ENCODE measurements at places on chromosomes 13 and 19.
A peak's percentile ranks its signal among the peaks of the same experiment; 100 is the strongest.

DNA sequence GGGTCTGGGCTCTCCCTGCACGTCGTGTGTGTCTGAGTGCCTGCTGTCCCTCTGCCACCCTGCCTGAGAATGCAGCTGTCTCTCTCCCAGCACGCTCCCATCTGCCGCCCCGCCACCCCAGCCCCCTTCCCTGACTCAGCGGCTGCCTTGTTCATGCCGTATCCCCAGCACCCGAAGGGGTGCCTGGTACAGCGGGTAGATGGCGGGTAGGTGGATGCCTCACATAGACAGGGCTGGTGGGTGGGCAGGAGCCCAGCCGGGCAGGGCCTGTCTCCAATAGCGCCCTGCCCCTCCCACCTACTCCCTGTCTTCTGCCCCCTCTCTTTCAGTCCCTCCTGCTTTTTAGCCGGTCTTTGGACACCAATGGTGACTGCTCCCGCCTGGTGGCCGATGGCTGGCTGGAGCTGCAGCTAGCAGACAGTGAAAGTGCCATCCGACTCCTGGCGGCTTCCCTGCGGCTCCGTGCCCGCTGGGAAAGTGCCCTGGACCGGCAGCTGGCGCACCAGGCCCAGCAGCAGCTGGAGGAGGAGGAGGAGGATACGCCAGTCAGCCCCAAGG is 30.3 kb downstream of the DHX34 start:
- no peak for DNase-seq

- peak; percentile 34 for DNase-seq
Measured at GRCh38 chr19:571566-571974, 826 bp upstream of the BSG start.

GRCh38 chr13:99883805-99884204 is 87.8 kb downstream of the ZIC5 start:
- DNase-seq: no peak

- no peak for DNase-seq
Measured at GRCh38 chr19:57334191-57334590, 13.9 kb downstream of the ZNF543 start.

- no peak for DNase-seq
Measured at GRCh38 chr19:11478167-11479089, 2.4 kb downstream of the ELAVL3 start.

DNA sequence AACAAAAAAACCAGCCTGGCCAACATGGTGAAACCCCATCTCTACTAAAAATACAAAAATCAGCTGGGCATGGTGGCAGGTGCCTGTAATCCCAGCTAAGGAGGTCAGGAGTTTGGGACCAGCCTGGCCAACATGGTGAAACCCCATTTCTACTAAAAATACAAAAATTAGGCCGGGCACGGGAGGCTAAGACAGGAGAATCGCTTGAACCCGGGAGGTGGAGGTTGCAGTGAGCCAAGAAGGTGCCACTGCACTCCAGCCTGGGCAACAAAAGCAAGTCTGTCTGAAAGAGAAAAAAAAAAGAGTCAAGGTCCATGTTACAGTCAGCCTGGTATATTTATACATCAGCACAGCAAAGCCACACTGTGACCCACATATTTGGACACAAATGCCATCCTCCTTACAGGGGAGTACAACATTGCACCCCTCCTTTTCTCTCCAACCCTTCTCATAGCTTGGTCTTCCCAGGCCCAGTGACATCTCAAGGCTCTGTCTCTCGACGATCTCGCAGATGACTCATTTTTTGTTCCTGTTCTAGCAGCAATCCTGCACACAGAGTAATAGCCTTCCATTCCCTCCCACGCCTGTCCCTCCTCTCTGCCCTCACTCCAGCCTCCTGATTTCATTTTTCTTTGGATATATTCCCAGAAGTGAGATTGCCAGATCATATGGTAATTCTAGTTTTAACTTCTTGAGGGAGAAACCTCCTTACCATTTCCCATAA is 21.0 kb upstream of the DPP9 start:
- DNase-seq: no peak

- no peak for DNase-seq
Measured at GRCh38 chr13:52784591-52785340, 45.1 kb upstream of the CNMD start.

DNA sequence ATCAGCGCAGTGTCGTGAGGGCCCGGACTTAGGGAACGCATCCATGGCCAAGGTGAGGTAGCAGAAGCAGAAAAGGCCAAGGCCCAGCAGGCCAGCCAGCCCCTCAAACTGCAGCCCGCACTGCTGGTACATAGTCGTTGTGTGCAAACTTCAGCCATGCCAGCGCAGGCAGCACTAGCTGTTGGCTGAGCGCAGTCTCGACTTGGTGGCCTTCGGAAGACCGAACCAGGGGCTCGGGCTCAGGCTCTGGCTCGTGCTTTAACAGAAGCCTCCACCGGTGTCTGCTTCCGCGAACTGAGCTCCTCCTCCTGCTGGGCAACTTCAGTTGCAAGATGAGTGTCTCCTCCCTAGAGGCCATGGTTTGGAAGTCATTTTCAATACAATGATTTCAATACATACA is 157.5 kb downstream of the DNAJC15 start:
- DNase-seq: no peak

- no peak for DNase-seq
Measured at GRCh38 chr19:32296694-32297093, 48.7 kb upstream of the ZNF507 start.

DNA sequence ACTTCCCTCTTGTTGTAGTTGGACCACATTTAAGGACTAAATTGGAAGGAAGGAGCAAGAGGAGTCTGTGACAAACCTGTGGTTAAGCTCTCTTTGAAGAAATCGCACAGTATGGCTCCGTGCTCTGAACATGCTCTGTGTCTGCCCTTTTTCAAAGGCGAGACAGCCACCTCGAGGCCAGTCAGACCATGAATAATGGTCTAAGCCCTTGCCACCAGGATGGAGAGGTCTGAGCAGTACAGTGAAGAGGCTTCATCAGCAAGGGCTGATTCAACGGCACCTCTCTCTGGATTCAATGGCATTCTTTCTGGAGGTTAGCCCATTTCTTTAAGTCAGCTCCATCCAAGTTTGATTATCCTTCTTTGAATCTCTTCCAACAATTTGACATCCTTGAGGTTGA is 30.9 kb downstream of the FAM216B start:
- DNase-seq: no peak

DNA sequence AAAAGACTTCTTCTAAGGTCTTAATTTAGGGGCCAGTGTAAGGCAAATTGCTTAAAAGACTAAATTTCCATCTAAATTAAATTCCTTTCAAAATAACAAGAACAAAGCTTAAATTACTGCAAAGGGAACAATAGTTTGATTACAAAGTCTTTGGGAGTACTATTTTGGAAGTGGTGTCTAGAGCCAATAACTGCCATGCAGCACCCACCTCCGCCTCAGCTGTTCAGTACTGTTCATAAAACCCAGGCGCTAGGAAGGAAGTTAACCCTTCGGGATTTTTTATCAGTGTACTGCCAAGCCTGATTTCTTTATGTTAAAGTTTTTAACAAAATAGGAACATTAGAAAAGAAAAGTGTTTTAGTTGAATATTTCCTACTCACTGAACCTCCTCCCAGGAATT is 210.1 kb downstream of the LIG4 start:
- DNase-seq: no peak

DNA sequence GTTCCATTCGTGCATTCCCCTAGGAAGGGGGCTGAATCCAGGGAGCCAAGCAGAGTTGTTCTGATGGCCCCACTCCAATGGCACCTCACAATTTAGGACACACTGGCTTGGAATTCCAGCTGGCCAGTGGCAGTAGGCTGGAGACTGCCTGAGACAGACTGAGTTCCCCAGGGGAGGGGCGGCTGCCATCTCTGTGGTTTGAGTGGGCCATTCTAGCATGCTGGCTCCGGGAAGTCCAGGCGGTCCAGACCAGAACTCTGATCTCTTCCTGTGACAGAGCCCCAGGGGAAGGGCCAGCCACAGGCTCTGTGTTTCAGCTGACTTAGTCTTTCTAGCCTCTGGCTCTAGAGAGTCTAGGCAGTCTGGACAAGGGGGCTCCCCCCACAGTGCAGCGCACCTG is 29.5 kb upstream of the SLC7A1 start:
- no peak for DNase-seq

DNA sequence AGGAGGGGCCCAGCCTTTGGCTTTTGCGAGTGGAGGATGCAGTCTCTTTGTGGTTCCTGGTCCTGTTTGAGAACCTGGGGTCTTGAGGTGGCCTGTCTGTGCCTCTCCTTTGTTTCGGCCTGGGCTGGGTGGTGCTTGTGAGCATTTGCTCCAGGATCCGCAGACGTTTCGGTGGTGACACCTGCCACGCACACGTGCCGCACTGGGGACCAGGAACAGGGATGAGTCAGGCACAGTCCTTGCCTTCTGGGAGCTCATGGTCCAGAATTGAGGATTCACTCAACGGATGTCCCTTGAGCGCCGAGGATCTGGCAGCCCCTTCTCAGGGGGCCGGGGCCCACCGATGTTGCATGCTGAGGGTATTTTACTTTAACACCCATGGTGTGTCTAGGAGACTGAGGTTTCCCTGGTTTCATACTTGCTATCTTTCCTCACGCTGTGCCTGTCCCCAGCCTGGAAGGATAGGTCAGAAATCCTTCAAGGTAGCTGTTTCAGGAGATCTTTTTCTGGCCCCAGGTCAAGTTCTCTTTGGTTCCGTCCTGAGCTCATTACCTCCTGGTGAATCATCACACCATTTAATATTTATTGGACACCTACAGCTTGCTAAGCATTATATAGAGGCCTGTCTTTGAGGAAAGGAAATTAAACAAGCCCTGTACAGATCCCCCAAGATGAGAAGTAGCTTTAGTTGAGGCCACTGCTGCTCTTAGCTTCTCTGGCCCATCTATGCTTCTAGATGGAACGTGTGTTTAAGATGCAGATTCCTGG is 5.1 kb downstream of the HDGFL2 start:
- DNase-seq: no peak

GRCh38 chr13:106416645-106417044 is 118.8 kb downstream of the EFNB2 start:
- no peak for DNase-seq
